D721Med (cell line): ENCODE measurements at places on chromosomes 5 and 9.

DNA sequence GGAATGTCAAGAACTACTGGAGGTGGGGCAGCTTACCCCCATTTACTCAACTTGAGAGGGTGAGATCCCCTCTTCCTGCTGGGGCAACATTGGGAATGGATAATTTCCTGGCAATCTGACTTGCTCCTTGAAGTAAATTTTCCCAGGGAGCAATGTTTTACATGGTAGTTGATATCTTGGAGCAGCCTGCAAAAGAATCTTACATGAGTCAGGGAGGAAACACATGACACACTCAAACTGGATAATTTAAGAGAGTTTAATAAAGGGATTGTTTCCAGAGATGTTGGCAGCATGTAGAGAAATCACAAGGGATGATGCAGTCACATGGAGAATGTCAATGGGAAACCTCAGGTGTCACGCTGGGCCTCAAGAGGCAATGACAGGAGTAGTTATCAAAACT is 212.5 kb downstream of the GAS1 start:
- no peak for DNase-seq

DNA sequence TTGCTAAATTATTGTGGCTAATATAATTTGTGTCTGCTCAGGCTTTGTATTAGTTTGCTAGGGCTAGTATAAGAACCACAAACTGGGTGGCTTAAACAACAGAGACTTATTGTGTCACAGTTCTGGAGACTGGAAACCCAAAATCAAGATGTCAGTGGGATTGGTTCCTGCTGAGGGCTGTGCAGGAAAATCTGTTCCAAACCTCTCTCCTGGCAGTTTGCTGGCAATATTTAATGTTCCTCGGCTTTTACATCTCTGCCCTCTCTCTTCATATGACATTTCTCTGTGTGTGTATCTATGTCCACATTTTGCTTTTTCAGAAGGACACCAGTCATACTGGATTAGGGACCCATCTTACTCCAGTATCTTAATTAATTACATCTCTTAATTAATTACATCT is 498.8 kb upstream of the CD180 start:
- no peak for DNase-seq

GRCh38 chr9:38029915-38030638 is 39.0 kb downstream of the SHB start:
- DNase-seq, result no peak

DNA sequence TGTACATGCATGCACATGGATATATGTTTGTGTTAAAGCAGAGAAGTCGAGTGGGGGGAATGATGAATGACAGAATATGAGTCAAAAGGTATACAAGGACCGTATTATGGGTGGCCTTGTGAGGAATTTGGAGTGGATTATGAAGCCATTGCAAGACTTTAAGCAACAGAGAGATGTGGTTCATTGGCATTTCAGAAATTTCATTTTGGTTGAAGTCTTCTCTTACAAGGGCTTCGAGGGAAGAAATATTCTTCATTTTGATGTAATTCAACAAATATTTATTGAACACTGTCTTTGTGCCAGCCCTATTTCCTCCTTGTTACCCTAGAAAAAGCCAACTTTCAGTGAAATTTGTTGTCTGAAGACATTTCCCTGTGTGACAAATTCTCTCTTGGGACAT is 83.9 kb upstream of the SLCO6A1 start:
- no peak for DNase-seq

GRCh38 chr5:168339109-168339771 is 47.8 kb downstream of the WWC1 start:
- DNase-seq, result no peak

DNA sequence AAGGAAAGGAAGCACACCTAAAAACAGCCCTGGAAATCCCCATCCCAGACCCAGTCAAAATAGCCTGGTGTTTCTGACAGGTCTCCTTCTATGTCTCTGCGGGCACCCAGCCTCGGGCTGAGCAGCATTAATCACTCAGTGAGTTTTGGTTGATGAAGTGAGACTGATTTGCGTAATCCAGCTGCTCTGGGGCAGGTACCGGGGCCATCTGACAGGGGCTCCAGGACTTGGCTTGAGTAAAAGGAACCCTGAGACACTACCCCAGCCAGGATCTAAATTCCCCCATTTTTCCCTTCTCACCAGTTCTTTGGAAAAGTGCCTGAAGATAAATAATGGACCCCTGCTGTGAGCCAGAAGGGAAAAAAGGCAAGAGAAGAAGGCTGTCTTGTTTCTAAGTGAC is 596 bp downstream of the SLC28A3 start:
- DNase-seq, result no peak

DNA sequence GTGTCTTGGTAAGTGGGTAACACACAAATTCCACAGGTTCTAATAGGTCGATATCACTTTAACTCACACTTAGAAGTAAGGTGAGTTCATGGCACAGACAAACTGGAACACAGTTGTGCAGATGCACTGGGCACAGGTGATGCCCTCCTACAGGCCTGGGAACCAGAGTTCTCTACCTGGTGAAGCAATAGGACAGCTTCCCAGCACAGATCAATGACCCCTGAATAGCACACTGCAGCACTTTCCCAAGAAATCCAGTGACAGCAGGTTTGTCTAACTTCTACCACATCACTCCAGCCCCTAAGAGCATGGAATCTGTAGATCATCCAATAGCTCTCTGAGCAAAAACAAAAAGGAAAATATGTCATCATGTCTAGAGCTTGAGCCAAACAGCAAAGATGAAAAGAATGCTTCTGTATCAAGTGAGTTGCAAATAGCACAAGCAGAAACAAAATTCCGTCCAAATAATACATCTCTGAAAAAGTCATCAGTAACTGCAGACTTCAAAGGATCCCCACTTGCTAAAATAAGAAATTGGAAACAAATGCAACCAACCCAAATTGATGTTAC is 33.5 kb downstream of the MOCS2 start:
- no peak for DNase-seq

DNA sequence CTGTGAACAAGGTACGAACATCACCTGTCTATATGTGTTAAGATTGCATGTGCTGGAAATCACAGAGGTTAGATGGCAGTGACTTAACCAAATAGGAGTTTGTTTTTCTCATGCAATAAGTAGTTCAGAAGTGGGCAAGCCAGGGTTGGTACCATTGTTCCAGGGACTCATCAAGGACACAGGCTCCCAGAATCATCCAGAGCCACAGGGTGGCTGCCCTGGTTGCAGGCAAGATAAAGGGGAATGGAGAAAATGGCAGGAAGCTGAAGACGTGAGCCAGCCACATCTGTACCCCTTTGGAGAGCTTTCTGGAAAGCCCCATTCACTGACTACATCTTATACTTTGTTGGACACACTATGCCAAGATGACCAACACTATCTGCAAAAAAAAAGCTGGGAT is 126.0 kb upstream of the IL12B start:
- no peak for DNase-seq

GRCh38 chr9:14317667-14318320 is 3.9 kb upstream of the NFIB start:
- no peak for DNase-seq

GRCh38 chr9:31302620-31303418 is 1081.6 kb upstream of the ACO1 start:
- DNase-seq, result no peak

DNA sequence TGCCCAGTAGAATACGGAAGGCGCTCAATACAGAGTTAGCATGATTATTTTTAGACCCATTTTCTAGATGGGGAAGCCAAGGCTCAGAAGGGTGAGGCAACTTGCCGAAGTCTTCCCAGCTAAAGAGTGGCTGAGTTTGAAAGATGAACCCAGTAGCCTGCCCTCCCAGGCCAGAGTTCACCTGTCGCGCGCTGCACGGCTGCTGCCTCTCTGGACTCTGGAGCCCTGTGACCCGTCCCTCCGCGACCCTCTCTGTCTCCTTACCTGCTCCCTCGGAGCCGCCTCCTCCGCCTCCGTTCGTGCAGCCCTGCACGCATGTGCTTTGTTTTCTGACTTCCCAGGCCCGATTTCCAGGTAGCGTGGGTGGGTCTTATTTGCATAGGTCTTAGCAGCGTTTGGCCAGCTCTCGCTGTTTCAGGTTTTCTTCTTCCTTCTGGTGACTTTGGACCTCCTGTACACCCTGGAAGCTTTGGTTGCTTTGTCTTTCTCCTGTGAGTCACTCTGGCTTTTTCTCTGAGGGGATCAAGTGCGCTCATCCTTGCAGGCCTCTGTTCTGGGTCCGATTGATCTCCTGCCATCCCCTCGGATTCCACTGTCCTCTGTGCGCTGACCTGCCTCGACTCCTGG is at the start of gene RNF183:
RNF183 (minus strand) TSS at position 585 of the 627 bp plus-strand sequence. CDS start 5,192 bp downstream, outside the sequence.
- DNase-seq, result no peak

- no peak for DNase-seq
Observed at GRCh38 chr9:135971892-135972291, 10.7 kb upstream of the UBAC1 start.

DNA sequence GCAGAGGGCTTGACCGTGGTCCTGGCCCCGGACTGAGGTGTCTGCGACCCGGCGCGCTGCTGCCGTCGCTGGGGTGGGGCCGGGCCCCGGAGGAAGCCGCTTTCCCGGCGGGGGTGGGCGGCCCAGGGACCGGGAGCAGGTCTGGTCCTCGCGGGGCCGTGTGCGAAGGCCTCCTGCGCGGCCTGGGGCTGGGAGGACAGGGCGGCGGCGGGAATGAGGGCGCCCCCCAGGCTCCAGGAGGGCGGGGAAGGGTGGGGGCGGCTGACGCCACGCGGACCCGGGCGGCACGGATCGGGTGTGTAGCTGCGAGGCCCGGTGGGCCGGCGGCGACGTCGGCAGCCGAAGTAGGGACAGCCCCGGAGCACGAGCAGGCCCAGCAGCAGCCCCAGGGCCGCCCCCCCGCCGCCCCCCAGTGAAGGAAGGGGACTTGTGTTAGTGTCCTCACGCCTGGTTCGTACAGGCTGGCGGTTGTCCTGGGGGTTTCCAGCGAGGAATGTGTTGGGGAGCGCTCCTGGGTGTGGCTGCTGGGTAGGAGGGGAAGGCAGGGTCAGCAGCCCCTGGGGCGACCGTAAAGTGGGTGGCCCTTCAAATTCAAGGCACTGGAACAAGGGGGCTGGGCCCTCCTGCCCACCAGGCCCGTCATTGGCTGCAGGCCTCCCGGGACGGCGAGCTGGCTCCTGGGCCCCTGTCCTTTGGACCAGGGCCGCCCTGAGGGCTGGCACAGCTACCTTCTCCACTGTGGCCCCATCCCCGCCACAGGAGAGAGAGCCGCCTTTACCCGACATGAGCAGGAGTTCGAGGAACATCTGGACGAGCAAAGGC is 597 bp upstream of the TMEM250 start:
- DNase-seq, result no peak

DNA sequence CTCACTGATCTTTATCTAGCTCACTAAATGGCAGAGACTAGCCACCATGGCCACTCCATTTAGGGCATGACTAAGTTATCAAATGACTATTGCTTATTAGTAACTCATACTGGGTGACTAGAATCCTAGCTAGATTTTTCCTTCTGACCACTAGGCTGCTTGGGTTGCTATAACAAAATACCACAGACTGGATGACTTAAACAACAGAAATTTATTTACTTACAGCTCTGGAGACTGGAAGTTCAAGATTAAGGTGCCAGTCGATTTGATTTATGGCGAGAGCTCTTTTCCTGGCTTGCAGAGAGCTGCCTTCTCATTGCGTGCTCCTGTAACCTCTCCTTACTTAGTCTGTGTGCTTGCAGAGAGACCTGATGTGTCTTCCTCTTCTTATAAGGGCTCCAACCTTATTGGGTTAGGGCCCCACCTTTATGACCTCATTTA is 55.0 kb upstream of the APC start:
- no peak for DNase-seq

DNA sequence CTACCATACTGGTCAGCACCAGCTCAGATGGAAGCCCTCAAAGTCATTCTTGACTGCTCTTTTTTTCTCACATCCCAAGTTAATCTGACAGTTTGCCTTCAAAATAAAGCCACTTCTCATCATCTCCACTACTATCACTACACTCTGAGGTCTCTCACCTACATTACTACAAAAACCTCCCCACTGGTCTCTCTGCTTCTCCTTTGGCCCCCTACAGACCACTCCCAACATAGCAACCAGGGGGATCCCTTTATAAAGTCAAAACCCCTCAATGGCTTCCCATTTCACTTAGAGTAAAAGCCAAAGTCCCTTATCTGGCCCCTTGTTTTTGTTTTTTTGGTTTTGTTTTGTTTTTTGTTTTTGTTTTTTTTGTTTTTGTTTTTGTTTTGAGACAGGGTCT is 4.6 kb downstream of the ARAP3 start:
- no peak for DNase-seq

DNA sequence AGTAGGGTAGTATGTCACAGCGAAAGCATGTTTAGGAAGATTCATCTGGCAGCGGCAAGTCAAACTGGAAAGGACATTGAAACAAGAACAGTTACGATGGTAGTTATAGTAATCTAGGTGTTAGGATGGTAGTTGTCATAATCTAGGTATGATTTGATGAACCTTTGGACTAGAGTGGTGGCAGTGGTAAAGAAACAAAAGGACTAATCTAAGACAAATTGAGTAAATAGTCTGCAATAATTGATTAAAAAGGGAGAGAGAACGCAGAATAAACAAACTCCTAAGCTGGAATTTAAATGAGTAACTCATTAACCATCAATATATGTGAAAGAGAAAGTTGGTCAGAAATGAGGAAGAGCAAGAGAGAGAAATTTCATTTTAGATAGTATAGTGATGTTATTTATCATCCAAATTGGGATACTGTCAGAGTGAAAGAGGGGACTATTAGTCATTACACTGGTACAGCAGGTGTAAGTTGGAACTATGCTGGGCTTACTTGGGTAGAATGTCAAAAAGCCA is 56.8 kb downstream of the MTREX start:
- DNase-seq, result no peak

GRCh38 chr5:143782588-143783386 is 29.2 kb upstream of the HMHB1 start:
- no peak for DNase-seq

GRCh38 chr9:129568560-129569501 is 52.1 kb downstream of the C9orf50 start:
- DNase-seq, result peak; percentile 67

DNA sequence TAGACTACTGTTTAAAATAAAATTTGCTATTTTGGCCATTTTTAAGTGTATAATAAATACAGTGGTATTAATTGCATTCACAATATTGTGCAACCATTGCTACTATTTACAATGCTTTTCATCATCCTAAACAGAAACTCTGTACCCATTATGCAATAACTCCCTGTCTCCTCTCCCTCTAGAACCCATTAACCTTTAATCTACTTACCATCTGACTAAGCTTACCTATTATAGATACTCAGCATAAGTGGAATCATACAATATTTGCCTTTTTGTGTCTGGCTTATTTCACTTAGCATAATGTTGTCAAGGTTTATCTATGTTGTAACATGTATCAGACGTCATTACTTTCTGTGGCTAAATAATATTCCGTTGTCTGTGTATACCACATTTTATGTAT is 25.9 kb downstream of the CD14 start:
- no peak for DNase-seq
